ENCODE measurements at places on chromosomes 5 and 9.

- no peak for DNase-seq
Observed at GRCh38 chr9:19255112-19255511, 24.6 kb downstream of the DENND4C start.

DNA sequence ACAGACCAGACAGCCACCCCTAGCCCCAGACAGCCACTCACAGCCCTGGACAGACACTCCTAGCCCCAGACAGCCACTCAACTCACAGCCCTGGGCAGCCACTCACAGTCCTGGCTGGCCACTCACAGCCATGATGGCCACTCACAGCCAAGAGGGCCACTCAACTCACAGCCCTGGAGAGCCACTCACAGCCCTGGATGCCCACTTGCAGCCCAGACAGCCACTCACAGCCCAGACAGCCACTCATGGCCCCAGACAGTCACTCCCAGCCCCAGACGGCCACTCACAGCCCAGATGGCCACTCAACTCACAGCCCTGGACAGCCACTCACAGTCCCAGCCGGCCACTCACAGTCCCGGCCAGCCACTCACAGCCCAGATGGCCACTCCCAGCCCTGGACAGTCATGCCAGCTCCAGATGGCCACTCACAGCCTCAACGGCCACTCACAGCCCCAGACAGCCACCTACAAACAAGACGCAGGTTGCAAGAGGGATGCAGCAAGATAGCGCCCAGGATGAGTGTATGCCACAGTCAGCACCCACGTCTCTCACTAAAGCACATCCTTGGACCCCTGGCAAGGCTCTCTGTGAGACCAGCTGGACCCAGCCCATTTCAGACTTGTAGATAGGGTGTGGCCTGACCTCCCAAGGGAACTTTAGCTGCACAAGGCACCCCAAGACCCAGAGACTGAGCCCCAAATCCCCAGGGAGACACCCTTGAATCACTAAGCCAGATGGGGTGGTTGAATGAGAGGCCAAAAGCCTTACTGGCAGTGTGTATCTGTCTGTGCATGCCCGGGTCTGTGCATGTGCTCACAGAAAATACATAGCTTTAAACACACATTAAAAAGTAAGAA lies 22.4 kb downstream of the ZDHHC11B start:
- no peak for DNase-seq

- no peak for DNase-seq
Observed at GRCh38 chr5:177350776-177351391, 584 bp downstream of the LMAN2 start.

GRCh38 chr5:6812800-6813731 lies 99.8 kb downstream of the TENT4A start:
- no peak for DNase-seq

DNA sequence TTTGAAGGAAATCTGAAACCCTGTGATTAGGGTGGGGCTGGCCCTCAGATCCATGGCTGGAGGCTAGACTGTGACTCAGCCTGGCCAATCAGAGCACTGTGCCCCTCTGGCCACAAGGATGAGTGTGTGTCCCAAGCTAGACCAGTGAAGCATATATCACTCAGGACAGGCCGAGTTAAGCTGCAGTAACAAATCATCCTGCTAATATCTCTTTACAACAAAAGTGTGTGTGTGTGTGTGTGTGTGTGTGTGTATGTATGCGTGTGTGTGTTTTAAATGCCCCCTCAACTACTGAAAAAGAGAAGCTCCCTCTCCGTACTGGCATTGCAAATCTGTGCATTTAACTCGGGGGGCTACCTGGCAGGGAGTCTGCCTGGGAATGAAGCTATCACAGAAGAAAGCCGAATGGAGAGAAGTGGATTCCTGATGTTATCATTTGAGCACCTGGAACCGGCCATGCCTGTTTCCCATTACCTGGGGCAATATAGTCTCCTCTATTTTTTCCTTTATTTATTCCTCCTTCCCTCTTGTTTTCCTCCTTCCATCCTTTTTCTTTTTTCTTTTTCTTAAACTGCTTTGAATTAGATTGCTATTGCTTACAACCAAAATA lies 25.6 kb downstream of the STC2 start:
- DNase-seq = no peak
